Nucleus accumbens (tissue), 56 donors: ENCODE measurements at places on chromosomes 5 and 9.
A peak's percentile ranks its signal among the peaks of the same experiment; 100 is the strongest.

DNA sequence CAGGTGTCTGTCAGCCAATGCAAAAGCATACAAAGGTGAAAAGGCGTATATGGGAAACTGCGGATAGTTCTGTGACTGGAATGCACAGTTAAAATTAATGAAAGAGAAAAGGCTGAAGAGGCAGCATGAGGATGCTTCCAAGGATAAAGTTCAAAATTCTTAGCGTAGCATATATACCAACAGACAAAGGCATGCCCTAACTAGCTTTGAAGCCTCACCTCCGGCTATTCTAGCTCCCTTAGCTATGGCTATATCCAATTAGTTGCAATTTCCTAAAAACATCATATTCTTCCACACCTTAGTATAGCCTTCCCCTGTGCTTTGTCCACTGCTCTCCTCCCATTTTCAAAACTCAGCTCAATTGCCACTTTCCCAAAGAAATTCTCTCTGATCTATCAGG lies 1.4 kb upstream of the DNAJA1 start:
- no peak for DNase-seq

- DNase-seq = no peak
Observed at GRCh38 chr9:119164716-119165115, 204.5 kb downstream of the BRINP1 start.

GRCh38 chr5:115366223-115366622 lies 69.8 kb upstream of the CCDC112 start:
- no peak for DNase-seq

- no peak for DNase-seq
Observed at GRCh38 chr5:15783734-15784133, 283.8 kb downstream of the FBXL7 start.

DNA sequence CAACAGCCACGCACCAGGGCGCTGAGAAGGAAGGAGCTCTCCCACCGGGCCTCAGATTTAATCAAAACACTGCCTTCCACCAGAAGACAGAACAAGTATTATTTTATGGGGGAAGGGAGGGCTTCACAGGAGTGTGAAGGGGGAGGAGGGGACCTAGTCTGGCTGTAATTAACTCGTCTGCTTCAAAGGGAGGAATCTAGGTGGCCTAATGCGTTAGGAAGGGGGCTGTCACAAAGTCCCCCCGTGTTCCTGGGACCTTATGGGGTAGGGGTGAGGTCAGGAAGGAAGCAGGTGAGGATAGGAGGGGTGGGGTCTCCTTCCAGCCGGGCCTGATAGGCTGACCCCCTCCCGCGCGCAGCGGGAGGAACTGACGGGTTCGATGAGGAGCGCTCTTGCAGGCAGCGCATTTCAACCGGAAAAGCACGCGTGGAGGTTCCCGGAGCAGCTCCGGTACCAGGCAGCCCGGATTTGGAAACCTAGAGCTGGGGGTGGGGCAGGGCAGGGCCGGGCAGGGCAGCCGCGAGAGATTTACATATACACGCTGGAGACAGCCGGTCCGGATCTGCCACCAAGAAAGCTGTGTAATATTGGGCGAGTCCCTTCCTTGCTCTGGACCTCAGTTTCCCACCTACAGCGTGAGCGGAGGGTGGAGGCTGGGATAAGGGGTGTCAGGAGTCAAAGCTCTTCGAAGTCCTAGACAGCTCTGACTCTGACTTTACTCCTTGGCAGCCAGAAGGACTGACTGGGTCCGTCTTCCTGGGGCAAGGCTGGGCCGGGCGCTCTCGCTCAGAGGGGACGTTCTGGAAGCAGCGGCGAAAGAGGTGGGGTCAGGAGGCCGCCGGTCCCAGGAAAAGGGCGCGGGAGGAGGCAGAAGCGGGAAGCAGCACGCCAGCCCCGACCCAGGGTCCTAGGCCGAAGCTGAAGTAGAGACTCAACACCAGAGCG lies 1.8 kb downstream of the SHB start:
- peak; percentile 25 for DNase-seq

GRCh38 chr9:94630281-94630680 lies 9.0 kb downstream of the FBP1 start:
- DNase-seq = no peak

- no peak for DNase-seq
Observed at GRCh38 chr5:55062039-55062779, 38.2 kb downstream of the GZMK start.

GRCh38 chr5:144191998-144192397 lies 21.3 kb downstream of the KCTD16 start:
- no peak for DNase-seq

DNA sequence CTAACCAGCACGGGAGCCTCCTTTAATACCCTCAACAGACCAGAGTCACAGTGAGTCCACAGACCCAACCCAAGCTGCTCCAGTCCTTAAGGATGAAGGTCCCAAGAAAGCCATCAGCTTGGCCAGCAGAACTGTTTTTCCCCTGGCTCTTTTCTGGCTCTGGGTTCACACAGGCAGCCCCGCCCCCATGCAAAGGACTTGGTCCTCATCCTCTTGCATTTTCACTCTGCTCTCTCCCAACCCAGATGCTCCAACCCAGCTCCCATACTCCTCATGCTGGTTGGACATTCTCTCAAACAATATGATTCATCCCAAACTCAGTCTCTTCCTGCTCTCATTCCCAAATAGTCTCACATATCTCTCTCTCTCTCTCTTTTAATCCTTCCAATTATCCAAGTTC lies 74.2 kb upstream of the SPOCK1 start:
- no peak for DNase-seq

GRCh38 chr9:14529054-14529453 lies 164.2 kb downstream of the ZDHHC21 start:
- no peak for DNase-seq

DNA sequence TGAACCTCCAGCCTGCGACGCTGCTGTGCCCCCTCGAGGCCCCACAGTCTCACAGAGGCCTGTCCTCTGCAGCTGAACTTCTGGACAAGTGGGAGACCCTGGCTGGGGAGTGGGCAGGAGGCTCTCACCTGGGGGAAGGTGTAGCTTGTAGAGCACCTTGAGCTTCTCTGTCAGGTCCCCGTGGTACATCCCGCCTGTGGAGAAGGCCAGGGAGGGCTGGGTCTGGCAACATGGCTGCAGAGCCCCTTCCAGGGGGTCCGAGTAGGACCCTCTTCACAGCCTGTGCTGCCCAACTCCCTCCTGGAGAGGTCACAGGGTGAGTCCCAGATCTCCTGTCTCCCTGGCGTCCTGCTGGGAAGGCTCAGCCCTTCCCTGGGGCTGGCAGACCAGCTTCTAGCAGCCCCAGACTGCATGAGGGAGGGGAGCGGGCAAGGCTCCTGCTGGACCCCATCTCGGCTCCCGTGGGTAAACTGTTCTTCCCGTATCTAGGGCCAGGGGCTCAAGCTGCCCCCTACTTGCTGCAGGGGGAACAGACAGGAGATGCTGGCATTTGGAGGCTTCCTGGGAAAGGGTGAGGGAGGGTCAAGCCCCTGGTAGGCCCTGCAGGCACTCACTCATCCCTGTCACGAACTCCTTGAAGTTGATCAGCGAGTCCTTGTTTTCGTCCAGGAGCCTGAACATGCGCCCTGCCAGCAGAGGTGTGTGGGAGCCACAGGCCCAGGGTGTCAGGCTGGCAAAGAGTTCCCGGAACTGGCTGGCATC lies 11.2 kb upstream of the MRNIP start:
- no peak for DNase-seq

DNA sequence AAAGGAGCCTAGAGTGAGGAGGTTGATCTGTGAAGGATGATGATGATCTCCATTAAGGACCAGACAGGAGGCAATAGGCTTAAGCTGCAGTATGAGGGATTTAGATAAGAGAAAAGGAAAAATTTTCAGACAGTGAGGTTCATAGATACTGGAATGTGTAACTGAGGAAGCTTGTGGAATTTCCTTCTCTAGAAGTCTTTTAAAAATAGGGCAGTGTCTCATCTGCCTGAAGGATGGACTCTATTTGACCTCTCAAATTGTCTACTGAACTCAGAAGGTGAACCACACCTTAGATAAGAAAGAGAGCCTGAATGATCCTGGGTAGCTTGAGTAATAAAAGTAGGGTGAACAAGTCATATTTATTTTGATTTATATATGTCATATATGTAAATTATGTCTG lies 148.2 kb upstream of the CDKN2B start:
- no peak for DNase-seq

DNA sequence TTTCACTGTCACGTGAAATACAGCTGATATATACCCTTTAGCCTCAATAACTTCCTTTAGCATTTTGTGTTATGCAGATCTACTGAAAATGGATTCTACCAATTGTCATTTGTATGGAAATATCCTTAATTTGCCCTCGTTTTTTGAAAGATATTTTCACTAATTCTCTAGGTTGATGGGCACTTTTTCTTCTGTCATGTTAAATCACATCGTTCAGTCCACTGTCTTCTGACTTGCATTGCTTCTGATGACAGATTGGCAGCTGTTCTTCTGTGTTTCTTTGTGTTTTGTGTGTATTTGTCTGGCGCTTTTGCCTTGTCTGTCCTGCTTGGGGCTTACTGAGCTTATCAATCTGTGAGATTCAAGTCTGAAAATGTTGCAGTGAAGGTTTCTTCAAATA lies 9.7 kb upstream of the CLPTM1L start:
- no peak for DNase-seq

- DNase-seq = no peak
Observed at GRCh38 chr9:125794708-125795107, 47.5 kb downstream of the PBX3 start.

DNA sequence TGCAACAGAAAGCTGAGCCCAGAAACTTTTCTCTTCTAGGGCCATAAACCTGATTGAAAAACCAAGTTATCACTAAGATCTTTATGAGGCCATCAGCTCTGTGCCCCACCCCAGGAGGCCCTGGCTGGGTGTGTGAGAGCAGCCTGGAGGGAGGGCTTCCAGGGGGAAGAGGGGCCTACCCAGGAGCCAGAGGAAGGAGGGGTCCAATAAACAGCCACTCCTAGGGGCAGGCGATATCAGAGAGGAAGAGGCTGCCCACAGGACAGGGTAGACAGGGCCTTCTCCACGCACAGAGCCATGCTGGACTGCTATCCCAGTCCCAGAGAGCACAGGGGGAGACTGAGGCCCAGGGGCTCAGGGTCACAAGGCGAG lies 4.5 kb upstream of the CDX1 start:
- no peak for DNase-seq

DNA sequence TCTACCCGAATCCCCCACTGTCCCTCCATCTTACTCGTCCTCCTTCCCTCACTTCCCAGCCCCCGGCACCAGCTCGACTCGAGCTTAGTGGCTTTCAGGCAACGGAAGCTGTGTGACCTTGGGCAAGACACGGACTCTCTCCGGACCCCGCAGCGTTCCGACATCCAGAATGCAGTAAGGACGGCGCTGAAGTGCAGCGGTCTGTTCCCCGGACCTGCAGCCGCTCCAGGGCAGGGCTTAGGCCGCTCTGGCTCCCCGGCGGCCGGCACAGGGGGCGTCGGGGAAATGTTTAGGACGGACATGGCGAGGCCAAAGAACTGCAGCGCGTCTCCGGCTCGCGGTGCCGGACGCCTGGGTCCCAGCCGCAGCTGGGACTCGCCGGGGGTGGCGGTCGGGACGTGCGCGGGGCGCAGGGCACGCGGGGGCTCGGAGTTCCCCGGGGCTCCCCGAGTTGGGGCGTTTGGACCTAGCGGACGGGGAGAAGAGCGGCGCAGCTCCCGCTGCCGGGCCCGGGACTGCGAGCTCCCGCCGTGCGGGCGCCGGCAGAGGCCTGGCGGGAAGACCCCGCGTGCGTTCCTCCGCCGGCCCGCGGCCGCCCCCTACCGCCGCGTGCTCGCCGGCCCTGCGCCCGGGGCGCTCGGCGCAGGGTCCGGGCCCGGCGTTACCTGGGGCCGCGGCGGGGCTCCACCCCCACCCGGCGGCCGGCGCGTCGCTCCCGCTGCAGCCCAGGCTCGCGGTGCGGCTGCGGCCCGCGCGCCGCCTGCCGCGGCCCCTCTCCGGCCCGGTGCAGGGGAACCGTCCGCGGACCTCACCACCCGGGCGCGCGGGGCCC lies 5.6 kb upstream of the RNF44 start:
- DNase-seq = no peak

- no peak for DNase-seq
Observed at GRCh38 chr9:134152022-134152448, 12.3 kb downstream of the RNU6ATAC start.

GRCh38 chr9:3475300-3476020 lies 50.3 kb downstream of the RFX3 start:
- no peak for DNase-seq

DNA sequence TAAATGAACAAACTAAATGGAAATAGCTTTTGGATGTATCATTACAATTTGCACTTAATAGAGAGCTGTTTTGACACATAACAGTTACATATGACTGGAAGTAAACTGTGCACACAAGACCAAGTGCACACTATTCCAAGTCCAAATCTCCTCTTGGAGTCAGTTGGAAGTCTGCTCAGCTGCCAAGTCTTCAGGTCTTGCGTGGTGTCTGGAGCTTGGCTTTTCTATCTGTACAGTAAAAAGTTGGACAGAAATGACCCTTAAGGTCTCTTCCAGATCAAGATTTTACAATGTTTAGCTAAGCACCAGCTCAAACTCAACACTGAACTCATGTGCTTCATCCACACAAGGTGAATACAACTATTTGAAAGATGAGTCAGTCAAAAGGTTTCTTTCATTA lies 456.9 kb downstream of the RASEF start:
- DNase-seq = no peak

- DNase-seq = peak; percentile 34
Observed at GRCh38 chr5:11324521-11325289, 563.7 kb upstream of the DAP start.

GRCh38 chr9:4117835-4118610 lies 181.8 kb downstream of the GLIS3 start:
- no peak for DNase-seq

DNA sequence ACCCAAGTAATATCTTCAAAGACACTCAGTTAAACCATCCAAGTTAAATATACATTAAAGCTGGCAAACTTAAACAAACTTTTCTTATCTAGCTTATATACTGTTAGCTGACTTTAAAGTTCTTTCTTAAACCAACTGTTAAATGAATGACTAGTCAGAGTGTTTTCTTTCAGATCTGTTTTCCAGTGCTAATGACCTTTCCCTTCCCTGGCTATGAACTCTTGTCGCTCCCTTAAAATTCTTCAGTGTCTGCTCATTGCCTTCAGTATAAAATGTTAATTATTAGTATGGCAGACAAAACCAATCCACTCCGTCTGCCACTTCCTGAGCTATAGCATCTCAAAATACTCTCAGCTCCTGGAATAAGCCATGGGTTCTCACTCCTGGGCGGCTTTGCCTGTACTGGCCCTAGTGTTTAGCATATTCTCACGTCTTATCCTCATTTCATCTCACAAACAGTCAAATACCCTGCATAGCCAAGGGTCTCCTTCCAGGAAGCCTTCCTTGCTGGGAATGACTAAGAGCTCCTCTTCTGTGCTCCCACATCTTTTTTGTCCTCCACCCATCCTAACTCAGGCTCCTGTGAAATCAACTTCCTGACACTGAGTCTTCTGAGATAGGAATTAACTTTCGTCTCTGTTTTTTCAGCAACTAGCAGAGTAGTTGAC lies 87.7 kb downstream of the VCAN start:
- DNase-seq = no peak
